ENCODE measurements at places on chromosomes 1 and 21. TPM values are rescaled to one million over a fixed set of nuclear protein-coding genes. Genes with fewer than 3 reads are reported as not detected.

The FAM151A gene
- not detected for total RNA-seq

The TATDN3 gene
- total RNA-seq, result 12.8 TPM

The CXADR gene
- 1.7 TPM for total RNA-seq

The PCSK9 gene
- 0.19 TPM for total RNA-seq

The GJA5 gene
- total RNA-seq, result 3.7 TPM

The NR1I3 gene
- not detected for total RNA-seq

The SV2A gene
- 8.7 TPM for total RNA-seq

The CADM3 gene
- not detected for total RNA-seq

The KIF17 gene
- total RNA-seq, result 5.1 TPM

The GBP6 gene
- total RNA-seq, result under 0.01 TPM

The CDA gene
- not detected for total RNA-seq

The PTPRC gene
- 0.58 TPM for total RNA-seq

The LCE1A gene
- total RNA-seq, result not detected

The CHIT1 gene
- total RNA-seq, result not detected

The RGS4 gene
- 919 TPM for total RNA-seq

The IL10 gene
- not detected for total RNA-seq

The TIE1 gene
- 6.3 TPM for total RNA-seq

The CFHR3 gene
- not detected for total RNA-seq

The ILDR2 gene
- under 0.01 TPM for total RNA-seq

The TSPAN1 gene
- 0.56 TPM for total RNA-seq

The GRIK1 gene
- total RNA-seq, result not detected

The NBPF6 gene
- not detected for total RNA-seq

The CATSPERE gene
- 1.7 TPM for total RNA-seq

The TMEM82 gene
- total RNA-seq, result not detected

The CELA3A gene
- not detected for total RNA-seq
